ENCODE measurements at places on chromosomes 3 and 15. TPM values are rescaled to one million over a fixed set of nuclear protein-coding genes. Genes with fewer than 3 reads are reported as not detected.

IL12A gene
- 2.1 TPM for total RNA-seq

BOC gene
- total RNA-seq, result 3.7 TPM

LTK gene
- total RNA-seq, result 0.21 TPM

DNA sequence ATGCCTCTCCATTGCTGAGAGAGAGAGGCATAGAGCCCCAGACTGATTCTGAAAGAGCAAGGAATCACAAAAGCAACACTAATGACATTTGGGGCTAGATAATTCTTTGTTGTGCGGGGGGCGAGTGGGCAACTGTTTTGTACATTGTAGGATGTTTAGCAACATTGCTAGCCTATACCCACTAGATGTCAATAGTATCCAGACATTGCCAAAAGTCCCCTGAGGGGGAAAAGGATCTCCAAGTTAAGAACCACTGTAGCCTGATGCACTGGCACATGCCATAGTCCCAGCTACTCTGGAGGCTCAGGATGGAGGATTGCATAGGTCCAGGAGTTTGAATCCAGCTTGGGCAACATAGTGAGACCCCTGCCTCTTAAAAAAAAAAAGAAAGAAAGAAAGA, 22.8 kb upstream of the GOLM2 start:
- no peak for DNase-seq

- DNase-seq, result peak; percentile 55
Observed at GRCh38 chr15:75836959-75837334, 6.3 kb upstream of the UBE2Q2 start.

DNA sequence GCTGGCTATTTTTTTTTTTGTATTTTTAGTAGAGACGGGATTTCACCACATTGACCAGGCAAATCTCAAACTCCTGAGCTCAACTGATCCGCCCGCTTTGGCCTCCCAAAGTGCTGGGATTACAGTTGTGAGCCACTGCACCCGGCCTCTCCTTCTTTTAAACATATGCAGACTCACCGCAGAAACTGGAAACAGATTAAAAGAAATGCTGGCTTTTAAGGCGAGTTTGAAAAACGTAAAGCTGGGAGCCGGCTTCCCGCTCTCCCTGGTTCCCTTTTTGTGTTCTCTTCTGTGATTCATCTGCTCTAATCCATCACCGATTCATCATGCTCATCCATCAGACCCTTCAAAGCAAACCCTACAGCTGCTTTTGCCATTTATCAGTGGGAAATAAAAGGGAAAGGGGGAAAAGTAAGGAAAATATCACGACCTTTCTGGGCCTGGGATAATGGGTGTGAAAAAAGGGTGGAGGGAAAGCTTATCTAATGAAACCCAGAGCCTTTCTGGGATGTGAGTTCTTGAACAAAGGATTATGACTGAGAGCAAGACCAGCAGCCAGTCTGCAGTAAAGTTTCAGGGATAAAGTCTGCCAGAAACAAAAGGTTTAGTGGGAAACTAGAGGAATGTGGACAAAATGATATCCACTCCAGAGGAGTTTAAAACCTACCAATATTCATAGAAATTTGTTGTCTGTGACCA, 92.3 kb upstream of the LRIG1 start:
- no peak for DNase-seq

DNA sequence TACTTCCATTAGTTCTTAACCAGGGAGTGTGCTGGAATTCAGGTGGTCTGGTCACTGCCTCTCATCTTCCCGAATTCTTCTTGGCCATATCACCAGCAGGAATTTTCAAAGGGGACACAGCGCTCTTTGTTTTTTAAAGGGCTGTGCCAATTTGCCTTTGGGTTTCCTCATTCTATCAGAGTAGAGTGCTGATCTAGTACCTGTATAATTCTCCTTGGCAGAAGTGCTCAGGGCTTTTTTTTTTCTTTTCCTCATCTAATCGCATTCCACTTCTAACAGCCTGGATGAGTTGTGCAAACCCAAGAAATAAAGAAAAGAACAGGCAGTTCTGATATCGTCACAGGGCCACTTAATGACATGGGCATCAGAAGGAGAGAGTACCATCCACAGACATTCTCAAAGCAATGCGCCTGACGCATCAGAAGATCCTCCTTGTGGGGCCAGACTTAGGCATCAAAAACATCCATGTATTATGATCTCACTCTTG, 121.0 kb downstream of the ASB7 start:
- no peak for DNase-seq

GRCh38 chr3:129341331-129342141, 62.9 kb downstream of the HMCES start:
- DNase-seq, result no peak

Data from H4 (cell line).